ENCODE measurements at places on chromosomes 5 and 9.

GRCh38 chr9:88953381-88954029 is 37.8 kb upstream of the S1PR3 start:
- peak; percentile 71 for DNase-seq

DNA sequence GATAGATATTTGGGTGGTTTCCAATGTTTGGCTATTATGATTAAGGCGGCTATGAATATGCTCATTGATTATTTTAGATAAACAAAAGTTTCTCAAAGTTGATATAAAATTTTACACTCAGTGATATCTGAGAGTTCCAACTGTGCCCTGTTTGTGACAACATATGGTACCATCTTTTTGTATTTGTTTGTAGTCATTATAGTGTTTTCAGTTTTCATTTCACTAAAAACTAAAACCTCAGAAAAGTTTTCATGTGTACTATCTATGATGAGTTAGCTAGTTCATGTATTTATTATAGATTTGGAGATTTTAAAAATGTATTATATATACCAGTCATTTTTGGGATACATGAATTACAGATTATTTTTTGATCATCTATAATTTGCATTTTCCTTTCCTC is 1111.4 kb downstream of the CDH18 start:
- no peak for DNase-seq

DNA sequence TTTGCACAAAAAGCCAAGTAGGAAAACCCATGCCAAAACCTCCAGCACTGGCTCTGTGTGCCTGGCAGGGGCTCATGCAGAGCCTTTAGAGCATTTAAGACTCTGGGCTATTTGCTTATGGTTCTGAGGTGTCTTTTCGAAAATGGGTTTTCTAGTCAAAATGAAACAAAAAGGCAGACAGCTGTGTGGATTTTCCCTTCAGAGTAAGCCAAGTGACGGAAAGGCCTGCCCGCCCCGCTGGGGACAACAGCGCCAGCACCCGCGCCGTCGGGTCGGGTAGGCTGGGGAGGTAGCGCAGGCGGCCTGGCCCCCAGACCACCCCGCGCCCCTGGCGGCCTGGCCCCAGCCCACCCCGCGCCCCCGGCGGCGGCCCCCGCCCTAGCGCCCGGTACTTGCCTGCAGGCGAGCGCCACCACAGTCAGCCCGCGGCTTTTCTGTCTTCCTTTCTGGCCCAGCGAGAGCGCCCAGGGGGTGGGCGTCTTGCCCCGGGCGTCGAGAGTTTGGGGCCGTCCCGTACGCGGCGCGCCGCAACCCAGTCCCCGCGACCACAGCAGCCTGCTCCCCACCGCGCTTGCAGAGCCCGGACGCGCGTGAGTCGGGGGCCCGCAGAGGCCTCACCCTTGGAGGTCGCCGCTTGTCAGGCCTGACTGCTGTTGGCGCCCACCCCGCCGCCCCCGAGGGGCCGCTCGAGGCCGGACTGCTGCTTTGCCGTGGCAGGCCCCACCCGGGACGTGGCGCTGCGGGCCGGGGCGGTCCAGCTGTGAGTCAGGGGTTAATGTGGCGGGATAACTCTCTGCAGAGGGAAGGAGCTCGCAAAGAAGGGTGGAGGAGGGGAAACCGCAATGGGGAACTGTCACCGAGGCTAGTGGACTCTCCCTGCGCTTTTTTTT is at the start of gene TICAM2:
TSS of gene TICAM2 (minus strand) at position 779 of the 890 bp plus-strand sequence. CDS start 21,223 bp downstream, outside the sequence.
- DNase-seq: peak; percentile 66

GRCh38 chr5:56527174-56527573 is 288.2 kb upstream of the MAP3K1 start:
- DNase-seq: no peak
